ENCODE measurements at places on chromosomes 1 and 21. TPM values are rescaled to one million over a fixed set of nuclear protein-coding genes. Genes with fewer than 3 reads are reported as not detected.

The MROH9 gene
- polyA plus RNA-seq = not detected

The CYP4A11 gene
- not detected for polyA plus RNA-seq

The TOR1AIP1 gene
- 33.4 TPM for polyA plus RNA-seq

The NLRP3 gene
- 0.22 TPM for polyA plus RNA-seq

The UMODL1 gene
- not detected for polyA plus RNA-seq

The SLC1A7 gene
- 0.59 TPM for polyA plus RNA-seq

The MAB21L3 gene
- polyA plus RNA-seq = 0.04 TPM

- DNase-seq = no peak
Measured at GRCh38 chr1:154176337-154176736, 15.6 kb downstream of the TPM3 start.

- DNase-seq = no peak
Measured at GRCh38 chr1:238485912-238486209, 595.1 kb upstream of the ZP4 start.

- DNase-seq = no peak
Measured at GRCh38 chr1:214718724-214719123, 115.7 kb downstream of the CENPF start.

GRCh38 chr1:26005434-26006105, 7.7 kb upstream of the PAFAH2 start:
- no peak for DNase-seq

- peak; percentile 69 for DNase-seq
Measured at GRCh38 chr1:41678111-41678878, 193.8 kb upstream of the EDN2 start.

All from psoas muscle (tissue), 8 donors.